NCI-H2107 (cell line): ENCODE measurements at places on chromosomes 16 and 17.

DNA sequence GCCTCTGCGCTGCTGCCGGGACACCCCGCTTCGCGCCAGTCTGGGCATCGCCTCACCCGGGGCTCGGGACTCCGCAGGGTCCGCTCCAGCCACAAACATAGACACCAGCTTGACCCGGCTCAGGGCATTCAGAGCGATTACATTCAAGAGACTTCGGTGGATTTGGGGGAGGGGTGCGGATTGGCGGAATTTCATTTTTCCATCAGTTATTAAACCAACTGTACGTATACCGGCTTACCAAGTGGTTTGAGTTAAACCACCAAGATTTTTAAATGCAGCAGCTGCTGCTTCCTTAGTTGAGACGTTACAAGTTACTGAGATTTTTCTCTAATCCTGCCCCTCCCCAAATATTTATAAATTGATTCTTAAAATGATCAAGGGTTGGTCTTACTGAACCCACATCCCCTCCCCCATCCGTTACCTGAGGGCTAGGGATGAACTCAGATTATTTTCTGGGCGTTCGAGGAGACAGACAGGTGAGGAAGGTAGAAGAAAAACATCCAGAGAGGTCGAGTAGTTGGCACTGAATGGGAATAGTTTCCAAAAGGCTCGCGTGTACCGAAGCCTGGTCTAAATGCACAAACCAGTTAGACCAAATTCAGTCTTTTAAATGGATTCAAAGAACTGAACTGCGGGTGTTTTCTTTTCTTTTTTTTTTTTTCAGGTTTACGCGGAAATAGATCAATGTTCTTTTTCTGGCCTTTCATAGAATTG lies 1.5 kb downstream of the CRHR1 start:
- DNase-seq = no peak

DNA sequence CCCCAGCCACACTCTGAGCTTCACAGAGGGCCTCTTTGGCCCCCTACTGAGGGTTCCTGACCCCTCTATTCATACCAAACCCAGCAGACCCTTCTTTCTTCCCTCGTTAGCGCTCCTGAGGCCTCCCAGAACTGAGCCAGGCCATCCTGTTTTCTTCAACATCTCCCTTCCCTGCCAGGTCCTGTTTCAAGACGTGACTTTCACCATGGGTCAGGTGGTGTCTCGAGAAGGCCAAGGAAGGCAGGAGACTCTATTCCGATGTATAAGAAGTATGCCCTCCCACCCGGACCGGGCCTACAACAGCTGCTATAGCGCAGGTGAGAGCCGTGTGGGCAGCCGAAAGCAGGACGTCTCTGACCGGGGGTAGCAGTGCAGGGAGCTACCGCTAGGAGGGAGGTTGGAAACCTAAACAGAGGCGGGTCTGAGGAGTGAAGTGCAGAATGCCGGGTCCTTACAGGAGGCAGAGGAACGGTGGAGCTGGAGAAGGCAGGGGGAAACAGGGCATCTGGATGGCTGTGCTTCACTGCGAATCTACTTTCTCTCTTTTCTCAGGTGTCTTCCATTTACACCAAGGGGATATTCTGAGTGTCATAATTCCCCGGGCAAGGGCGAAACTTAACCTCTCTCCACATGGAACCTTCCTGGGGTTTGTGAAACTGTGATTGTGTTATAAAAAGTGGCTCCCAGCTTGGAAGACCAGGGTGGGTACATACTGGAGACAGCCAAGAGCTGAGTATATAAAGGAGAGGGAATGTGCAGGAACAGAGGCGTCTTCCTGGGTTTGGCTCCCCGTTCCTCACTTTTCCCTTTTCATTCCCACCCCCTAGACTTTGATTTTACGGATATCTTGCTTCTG lies 1.3 kb upstream of the SENP3 start:
- peak; percentile 32 for DNase-seq

- DNase-seq = no peak
These were observed 58.5 kb downstream of the BAHCC1 start for GRCh38 chr17:81453712-81454111.

DNA sequence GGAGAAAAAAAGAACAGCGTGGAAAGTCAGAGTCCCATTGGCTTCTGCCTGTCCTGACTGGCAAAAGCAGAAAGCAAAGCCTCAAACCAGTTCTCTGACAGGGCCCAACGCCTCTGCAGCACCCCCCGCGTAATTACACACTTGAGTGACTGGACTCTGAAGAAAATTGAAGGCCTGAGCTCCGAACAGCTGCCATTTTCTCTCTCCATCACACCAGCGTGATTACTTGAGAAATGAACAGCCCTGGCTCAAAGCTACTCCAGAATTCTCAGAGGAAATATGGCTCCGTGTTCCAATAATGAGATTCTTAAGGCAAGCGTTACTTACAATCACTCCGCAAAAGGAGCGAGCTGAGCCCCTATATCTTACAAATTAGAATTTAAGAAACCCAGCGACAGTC lies 142.7 kb upstream of the C17orf78 start:
- DNase-seq = no peak

DNA sequence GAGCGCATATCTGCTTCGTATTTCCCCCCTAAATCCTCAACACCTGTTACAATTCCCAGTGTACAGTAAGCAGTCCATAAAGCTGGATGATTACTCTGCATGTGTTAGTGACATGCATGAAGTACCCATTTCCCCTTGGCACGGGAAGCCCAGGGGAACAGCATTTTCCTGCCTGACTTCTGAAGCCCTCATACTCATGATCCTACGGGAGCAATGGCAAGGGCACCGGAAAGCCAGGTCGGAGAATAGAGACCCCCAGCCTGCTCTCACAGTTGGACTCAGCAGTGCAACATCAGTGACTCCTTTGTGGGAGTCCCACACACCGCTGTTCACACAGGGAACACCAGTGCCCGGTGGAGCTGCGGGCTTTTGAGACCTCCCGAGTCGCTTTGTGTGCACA lies 336.9 kb downstream of the CDH13 start:
- no peak for DNase-seq

GRCh38 chr17:51743477-51743876 lies 415.0 kb downstream of the CA10 start:
- no peak for DNase-seq

GRCh38 chr17:152860-153420 lies 15.6 kb downstream of the SCGB1C2 start:
- no peak for DNase-seq

DNA sequence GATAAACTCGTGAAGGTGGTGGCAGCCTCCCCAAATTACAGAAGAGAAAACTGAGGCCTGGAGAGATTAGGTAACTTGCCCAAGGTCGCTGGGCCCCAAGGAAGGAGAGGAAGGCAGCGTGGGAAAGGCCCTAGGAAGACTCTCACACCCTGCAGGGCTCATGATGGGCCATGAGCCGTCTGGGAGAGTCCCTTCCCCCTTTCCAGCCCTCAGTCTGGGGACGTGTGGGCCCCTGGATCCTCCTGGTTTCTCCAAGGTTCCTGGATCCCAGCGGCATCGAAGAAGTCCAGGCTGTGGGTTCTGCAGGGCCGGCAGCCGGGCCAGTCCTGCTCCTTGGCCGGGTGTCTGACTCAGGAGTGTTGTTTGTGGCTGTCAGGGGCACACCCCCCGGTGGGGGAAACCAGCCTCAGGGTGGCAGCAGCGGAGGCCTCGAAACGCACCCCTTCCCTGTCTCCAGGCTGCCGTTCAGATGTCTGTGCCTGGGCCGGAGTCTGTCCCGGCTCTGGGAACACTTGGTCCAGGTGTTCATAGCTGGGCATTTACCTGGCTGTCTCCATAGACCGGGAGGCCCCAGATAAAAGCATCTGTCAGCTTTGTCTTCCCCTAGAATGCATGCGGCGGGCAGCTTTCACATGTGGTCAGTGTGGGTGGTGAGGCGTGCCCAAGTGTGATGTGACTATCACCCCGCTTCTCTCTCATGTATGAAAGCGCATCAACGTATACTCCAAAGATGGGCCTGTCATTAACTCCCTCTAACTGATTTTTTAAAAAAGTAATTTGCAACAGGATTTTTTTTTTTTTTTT lies 3.7 kb upstream of the RAP1GAP2 start:
- no peak for DNase-seq

DNA sequence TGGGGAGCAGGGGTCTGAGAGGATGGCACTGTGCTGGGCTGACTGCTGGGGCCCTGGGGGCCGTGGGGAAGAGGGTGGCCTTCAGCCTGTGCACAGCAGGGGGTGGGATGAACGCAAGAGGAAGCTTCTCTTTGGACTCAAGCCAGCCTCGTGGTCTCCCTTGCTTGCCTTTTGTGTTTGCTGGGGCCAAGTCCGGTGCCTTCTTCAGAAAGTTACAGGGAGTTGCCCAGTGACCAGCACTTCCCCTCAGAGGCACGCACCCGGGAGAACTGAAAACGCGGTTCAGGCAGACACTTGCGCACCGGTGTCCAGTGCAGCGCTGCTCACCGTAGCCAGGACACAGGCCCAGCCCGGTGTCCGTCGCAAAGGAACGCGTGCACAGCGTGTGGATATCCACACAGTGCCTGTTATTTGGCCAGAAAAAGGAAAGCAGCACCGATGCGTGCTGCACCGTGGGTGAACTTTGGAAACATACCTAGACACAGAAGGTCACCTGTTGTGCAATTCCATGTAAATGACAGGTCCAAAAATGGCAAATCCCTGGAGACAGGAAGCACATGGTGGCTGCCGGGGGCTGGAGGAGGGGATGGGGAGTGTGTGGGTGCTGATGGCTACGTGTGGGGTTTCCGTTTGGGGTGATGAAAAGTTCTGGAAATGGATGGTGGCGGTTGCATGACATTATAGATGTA lies 29.4 kb upstream of the NUDT16L1 start:
- no peak for DNase-seq

DNA sequence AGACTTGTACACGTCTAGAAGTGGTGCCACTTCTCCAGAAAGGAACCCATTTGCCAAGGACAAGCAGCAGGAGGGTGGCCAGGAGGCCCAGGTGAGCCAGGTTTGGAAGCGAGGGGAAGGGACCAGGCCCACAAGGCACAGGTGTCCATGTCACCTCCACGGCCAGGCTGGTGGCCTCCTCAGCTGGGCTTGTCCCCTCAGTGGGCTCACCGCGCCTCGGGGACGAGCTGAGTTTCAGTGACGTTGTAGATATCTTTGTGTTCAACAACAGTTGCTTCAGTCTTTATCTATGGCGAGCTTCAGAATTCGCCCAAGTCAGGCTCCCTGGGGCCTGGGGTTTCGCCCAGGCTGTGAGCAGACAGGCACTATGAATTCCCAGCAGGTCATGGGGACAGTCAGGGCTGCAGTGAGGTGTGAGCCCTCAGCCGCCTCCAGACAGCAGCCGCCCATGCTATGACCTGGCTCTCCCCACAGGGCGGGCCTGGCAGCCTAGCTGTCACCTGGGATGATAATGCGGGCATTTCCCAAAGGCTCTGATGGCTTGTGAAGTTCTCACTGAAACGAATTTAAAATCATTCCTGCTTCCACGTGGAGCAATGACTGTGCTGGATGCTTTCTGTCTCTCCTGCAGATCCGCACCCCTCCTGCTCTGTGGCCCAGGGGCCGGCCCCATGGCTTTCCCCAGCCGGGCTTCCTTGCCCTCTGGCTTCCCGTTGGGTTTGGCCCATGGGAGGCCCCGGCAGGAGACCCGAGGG lies 89.5 kb downstream of the MRC2 start:
- DNase-seq = no peak

- DNase-seq = no peak
These were observed 69.4 kb upstream of the SMIM36 start for GRCh38 chr17:55580596-55581133.

DNA sequence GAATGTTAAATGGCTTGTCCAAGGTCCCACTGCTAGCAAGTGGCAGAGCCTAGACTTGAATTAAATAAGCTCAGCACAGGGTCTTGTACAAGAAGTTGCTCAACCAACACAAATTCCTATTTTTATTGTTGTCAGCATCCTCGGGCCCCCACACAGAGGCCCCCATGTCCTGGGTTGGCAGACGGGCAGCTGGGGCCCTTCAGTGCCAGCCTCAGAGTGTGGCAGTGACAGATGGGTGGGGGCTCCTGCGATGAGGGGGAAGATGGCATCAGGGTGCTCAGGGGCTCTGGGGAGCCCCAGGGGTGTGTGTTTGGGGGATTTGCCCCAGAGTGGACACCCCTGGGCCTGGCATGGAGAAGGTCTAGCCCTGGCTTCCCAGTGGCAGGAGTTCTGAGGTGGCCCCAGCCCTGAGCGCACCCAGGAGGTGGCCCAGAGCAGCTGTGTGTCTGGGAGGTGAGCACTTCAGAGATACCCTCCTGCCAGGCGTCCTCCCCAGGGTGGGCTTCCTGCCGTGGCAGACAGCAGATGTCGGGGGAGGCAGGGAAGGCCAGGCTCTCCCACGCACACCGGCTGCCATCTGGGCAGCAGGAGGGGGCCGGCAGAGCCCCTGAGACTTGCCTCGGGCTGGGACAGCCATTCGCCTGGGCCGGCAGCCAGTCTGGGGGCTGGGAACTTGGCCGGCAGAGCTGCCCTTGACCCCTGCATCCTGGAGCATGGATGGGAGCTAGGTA lies 150.8 kb downstream of the C16orf78 start:
- DNase-seq = no peak

- DNase-seq = peak; percentile 40
These were observed 7.8 kb upstream of the RNASEK start for GRCh38 chr17:7004398-7005253.

GRCh38 chr16:31365131-31365865 lies 10.3 kb downstream of the ITGAX start:
- no peak for DNase-seq

- DNase-seq = no peak
These were observed 80.7 kb downstream of the SNX29 start for GRCh38 chr16:12057266-12057665.

DNA sequence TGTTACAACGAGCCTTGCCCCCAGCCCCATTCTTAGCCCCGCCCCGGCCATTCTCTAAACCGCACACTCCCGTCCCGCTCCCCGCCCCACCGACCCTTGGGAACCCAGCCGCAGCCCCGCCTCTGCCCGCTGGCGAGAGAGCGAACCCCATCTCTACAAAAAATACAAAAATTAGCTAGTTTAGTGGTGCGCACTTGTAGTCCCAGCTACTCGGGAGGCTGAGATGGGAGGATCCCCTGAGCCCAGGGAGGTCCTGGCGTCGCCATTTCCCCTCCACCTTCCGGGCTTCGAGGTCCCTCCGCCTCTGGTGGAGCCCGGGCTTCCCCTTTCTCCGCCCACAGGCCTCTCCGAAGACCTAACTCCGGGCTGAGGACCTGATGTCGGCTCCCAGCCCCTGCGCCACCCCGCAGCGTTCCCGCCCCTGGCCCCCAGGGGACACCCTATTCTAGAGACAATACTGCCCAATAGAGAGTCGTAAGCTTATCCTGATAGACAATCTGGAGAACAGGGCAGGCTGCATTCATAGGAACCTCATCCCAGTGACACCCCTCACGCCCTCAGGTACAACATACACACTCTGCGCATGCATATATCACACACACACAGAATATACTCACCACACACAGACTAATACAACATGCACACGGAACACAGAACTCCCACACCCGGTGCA lies 480 bp upstream of the PROCA1 start:
- DNase-seq = no peak

- no peak for DNase-seq
These were observed 13.7 kb downstream of the CAMKK1 start for GRCh38 chr17:3879186-3879585.

GRCh38 chr17:34598161-34598776 lies 18.9 kb downstream of the TMEM132E start:
- DNase-seq = no peak

DNA sequence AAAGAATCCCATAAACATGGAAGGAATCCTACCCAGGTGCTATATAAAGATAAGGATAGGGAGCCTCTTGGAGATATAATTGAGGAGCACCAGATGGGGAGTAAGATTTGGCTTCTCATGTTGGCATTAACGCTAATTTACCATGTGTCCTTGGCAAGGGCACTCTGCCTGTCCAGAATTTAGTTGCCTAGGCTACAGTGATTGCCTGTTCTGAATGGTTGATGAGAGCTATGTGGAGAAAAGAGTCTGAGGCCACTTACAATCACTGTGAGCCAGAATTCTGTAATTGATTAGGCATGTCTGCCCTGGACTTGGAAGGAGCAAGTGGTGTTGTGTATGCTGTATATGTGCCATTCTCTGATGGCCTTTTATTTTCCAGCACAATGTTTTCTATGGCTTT lies 1101.2 kb upstream of the RBFOX1 start:
- DNase-seq = no peak
